ENCODE measurements at places on chromosomes 3 and 15.

DNA sequence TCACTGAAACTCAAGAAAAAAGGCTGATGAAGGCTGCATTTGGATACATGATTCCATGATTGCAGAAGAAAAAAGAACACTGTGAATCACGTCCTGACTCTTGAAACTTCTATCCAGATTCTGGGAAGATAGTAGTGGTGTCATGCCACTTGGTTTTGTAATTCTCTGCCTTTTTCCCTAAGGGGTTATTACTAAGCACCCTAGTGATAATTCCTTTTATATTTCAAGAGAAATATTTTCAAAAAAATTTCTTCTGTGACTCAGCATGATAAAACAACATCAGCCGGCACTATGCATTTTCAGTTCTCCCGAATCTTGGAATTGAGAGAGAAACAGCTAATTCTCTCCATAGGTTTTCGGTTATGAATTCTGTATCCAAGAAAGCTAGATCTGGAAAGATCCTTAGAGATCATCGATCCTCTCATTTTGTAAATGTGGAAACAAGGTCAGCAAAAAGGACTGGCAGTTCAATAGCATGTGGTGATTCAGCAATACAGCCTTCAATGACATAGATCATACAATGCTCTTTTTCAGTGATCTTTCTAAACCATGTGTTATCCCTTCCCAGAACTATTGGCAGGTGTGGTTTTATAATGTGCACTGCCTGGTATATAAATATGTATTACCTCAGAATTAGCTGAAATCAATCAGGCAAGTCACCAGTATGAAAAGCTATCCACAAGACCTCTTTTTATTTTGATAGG is 42.6 kb upstream of the TP63 start:
- no peak for DNase-seq

GRCh38 chr3:89186456-89186855 is 79.0 kb downstream of the EPHA3 start:
- no peak for DNase-seq

DNA sequence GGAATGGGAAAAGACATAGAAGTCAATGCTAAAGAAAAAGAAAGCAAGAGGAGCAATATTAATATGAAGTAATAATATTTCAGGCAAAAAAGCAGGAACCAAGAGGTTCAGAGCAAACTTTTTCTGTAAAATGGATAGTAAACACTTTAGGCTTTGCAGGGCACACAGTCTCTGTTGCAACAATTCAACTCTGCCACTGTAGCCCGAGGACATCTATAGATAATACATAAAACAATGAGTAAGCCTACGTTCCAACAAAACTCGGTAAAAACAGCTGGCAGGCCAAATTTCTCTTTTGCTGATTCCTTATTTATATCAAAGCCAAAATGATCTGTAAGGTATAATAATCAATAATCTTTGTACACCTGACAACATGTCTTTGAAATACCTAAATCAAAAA is 56.8 kb downstream of the SMAD6 start:
- DNase-seq: no peak

DNA sequence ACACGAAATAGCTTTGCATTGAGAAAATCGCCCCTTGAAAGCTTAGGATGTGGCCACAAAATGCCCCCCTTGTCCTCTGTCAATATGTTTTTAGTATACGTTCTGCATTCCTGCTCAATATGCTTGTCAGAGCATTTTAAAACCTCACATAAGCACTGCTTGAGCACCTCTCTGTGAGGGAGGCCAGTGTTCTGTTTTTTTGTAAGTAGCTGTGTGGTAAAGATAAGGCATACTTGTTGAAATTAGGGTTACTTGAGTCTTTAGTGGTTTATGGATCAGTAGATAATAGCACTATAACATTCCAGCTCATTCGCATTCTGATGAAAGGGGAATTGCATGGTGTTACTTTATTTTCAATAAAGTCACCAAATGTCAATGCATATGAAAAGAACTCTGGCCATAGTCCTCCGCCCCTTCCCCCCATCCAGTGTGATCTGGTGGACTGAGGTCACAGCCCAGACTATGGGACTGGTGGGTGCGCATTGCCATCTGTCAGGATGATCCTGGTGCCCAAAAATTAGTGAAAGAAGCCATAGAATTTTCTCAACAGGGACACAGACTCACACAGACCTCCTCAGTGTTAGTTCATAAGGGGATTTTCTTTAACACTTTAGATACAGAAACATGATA is 33.1 kb downstream of the IL1RAP start:
- DNase-seq: no peak

- no peak for DNase-seq
Observed at GRCh38 chr3:143935678-143936077, 35.9 kb upstream of the DIPK2A start.

DNA sequence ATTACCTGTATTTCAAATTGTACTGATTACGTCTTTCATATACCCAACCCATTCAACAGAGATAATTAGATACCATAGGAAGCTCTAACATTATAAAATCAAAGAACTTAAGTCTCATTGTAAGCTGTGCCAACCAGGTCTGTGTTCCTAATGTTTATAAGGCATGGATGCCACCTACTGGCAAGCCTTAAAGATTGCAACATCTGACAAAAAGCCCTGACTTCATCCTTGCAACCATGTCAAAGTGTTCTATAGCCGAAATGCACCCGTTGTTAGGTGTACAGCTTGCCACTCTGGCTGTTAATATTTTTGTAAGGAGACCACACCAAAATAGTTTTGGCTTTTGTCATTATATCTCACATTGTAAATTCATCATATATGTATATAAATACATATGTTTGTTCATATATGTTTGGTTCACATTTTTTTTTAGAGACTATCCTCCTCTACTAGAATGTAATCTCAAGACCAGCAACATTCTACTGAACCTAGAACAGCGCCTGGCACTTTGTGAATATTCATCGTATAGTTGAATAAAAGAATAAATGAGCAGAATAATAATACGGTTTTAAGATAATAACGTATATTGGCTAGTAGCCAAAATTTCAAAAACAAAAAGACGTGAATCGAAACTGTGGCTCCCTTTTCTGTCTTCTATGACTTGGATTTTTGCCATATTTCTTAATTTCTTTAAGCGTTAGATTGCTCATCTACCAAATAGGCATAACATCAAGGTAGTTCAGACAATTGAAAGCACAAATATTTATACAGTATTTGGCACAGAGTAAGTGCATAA is 258.1 kb downstream of the TBL1XR1 start:
- DNase-seq: peak; percentile 1

GRCh38 chr3:111311709-111312235 is 230.2 kb upstream of the CD96 start:
- DNase-seq: no peak

- no peak for DNase-seq
Observed at GRCh38 chr3:150365132-150365604, 42.9 kb upstream of the TSC22D2 start.

- no peak for DNase-seq
Observed at GRCh38 chr3:178849199-178849910, 222.3 kb downstream of the ZMAT3 start.

DNA sequence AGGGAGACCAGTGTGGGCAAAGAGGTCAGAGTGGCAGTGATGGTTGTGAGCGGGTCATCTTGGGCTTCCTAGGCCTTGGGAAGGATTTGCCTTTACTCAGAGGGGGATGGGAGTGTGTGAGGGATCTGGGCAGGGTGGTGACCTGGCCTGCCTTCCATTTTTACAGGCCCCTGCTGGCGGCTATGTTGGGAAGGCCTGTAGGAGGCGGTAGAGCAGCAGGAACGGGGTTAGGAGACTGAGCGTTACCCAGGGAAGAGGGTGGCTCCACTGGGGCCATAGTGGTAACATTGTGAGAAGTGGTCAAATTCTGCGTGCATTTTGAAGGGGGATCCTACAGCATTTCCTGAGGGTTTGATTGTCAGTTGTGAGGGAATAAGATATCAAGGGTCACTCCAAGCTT is 307.3 kb upstream of the CTDSPL start:
- no peak for DNase-seq

DNA sequence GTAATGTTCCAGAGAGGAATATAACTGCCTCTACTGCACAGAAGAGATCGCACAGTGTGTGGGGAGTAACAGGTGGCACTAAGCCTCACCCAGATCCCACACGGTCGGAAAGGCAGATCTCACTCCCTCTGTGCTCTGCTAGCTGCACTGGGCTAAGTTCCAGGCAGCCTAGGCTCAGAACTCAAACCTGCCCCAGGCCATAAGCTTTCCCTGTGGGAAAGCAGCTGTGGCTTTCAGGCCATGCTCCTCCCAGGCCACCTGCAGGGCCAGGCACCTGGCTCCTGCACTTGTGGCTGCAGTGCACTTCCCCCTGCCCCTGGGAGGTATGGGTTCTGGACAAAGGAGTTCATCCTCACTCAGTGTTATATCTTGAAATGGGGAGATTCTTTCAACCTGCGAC is 27.5 kb downstream of the PCCB start:
- DNase-seq: no peak

DNA sequence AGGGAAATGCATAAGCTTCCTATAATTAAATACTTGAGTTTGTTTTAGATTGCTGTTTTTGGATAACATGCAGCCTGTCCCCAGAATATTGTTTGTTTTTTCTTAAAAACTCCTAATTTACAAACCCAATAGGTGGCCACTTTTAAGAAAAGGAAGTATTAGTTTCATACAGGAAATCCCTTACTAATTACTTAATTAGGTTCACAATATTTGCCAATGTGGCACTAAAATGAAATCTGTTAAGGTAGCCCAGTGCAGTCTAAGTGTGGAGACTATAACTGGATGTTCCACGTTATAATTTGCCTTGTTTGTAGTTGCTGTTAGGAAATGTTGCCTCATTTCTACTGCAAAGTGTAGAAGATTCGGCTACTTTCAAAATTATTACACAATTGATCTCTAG is 195.8 kb downstream of the BBX start:
- no peak for DNase-seq

DNA sequence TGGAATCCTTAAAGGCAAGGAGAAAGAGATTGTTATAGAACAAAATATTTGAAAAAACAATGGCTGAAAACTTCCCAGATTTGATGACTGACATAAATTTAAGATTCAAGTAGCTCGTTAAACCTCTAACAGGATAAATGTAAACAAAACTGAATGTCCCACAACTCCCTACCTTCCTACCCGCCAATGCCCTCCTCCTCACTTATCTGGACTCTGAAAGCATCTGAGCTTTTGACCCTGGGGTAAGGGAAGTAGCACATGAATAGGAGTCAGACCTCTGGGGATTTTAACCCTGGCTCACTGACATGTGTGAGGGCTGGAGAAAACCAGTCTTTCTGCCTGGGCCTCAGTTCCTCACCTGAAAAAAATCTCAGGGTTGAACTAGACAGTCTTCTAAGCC is 26.9 kb downstream of the CYP19A1 start:
- no peak for DNase-seq

GRCh38 chr3:66312039-66312438 is 91.2 kb downstream of the SLC25A26 start:
- DNase-seq: no peak
